Dermis microvascular lymphatic vessel endothelial cell (primary cell): ENCODE measurements at places on chromosomes 7 and 10. TPM values are rescaled to one million over a fixed set of nuclear protein-coding genes. Genes with fewer than 3 reads are reported as not detected.

- no peak for DNase-seq
These were observed 15.8 kb downstream of the CPA1 start for GRCh38 chr7:130396109-130396508.

DNA sequence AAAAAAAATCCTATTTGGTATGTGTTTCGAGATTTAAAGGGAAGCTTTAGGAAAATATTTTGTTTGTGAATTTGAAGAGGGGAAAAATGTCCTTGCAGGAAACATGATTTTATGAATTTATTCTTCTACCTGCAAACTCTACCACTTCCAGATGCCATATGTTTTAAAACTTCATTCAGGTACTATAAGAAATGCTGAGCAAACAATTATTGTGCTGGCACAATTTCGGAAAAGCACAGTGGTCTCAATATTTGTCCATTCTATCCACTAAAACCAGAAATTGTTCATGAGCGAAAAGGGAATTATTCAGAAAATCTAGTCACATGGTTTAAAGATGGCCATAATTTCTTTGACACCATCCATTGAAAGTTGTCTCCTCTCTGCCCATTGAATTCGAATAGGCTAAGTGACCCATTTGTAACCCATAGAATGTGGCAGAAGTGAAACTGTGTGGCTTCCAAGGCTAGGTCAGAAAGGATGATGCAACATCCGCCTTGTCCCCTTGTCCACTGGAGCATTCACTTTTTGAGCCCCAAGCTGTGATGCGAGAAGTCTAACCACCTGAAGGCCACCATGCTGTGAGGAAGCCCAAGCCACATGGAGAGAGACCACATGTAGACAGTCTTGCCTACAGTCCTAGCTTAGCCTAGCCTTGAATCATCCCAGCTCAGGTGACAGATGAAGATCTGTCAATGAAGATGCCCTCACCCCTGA lies 189.8 kb upstream of the PRKCQ start:
- no peak for DNase-seq

DNA sequence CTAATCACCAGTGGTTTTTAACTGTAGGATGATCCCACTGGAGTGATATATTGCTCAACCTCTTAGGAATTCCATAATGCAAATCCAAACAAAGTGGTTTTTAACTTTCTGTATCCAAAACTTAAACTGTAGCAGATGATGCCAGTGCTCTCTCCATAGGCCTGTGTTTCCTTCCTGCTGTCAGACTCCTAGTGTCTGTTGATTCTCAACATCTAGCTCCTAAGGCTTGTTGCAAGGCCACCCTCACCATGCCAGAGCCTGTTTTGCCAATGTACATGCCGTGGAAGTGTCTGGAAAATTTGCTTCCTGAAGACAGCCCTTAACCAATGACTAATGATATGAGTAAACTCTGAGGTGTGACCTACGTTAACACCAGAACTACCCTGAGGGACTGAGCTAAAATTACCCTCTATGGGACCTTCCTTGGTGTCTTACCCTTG lies 39.3 kb downstream of the C1GALT1 start:
- DNase-seq: no peak

- DNase-seq: no peak
These were observed 3.3 kb downstream of the SLIT1 start for GRCh38 chr10:97182288-97182990.

DNA sequence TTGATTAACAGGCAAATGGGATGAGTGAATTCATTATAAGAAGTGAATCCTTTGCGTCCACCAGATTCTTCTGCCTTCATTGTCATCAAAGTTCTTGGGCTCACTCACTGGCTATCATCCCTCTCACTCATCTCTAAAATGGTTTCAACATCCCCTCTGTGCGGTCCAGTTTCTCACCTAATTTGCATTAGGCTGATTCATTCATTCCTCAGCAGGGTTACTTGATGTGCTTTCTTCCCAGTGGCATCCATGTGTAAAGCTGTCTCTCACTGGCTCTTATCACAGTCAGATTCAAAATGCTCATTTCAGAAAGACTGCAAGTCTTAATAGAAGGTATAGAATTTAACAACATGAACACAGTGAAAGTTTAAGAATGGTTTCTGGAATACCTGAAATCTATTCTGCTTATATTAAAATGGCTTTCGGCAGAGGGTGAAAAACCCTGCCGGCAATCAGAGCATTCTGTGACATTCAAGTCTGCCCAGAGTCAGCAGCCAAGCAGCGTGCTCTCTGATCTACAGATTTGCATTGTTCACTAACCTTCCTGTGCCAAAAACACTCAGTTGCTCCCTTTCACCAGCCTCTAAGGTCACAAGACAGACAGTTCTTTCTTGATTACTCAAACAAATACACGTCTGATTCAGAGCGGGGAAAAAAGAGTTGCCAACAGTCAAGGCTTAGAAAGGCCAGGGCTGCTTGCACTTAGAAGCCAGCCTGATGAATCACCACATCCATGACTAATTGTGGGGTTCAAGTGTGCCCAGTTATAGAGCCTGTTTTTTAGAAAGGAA lies 106.7 kb downstream of the TES start:
- DNase-seq: peak; percentile 83

Gene ERVW-1
- total RNA-seq: not detected in 2 replicates

DNA sequence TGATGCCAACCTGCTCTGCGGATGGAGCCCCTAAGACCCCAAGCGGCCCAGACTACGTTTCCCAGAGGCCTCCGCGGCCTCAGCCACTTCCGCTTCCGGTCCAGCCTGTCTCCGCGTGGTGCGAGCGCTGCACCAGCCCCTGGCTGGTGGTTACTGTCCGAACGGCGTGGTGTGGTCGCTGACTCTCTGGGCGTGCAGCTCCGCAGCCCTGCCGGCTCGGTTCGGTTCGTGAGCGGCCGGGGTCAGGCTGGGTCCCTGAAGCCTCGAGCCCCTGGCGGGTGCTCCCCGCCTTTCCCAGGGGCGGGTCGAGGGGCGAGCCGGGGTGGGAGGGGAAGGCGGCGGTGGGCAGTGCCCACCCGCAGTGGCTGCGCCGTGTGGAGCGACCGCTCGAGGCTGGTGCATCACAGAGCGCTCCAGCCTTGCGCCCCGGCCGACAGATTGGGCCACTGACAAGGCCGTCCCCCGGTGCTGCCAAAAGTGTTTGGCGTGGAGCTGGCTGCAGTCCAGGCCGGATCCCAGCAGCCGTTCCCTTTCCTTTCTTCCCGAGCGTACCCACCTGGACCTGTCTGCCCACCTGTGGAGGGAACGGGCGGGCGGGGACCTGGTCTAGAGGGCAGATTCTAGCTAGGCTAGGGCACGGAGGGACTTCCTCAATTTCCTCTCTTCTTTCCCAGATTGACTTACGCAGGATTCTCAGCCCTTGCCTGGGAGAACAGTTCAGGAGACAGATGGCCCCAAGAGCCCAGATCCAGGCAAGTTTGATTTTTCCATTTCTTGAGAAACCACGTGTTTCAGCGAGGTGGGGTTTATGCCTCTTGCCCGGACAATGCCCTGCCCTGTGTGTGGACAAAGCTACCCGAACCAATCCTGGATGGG lies at the start of gene ZNF485:
Gene ZNF485 (plus strand): TSS at position 116 of the 876 bp plus-strand sequence. CDS start 613 bp downstream, at position 729.
- peak; percentile 63 for DNase-seq

Gene CDK14
- 0.89 and 1.2 TPM in 2 replicates for total RNA-seq

GRCh38 chr7:105285118-105285874 lies 103.4 kb downstream of the SRPK2 start:
- DNase-seq: no peak

Gene HOXA2
- 0.25 and 0.39 TPM in 2 replicates for total RNA-seq

Gene GATA3
- under 0.01 TPM in 2 replicates for total RNA-seq

Gene PSD
- 0.26 and 0.63 TPM in 2 replicates for total RNA-seq
